ENCODE measurements at places on chromosomes 2 and 18.

- peak; percentile 53 for DNase-seq
Observed at GRCh38 chr2:201406077-201406662, 45.1 kb downstream of the TRAK2 start.

DNA sequence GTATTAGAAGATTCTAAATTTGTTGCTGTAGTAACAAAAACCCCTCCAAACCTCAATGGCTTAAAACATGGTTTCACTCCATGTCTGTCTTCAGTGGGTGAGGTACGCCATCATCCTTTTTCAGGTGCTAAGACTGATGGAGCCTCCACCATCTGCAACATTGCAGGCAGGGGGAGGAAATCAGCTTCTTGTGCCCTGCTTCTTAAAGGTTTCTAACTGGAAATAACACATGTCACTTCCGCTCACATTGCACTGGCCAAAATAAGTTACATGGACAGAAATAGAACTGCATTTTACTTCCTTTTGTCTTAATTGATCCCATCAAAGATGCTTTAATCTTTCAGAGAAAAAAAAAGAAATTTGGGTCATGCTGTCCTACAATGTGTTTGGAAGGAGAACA lies 94.1 kb downstream of the GALNT3 start:
- DNase-seq: no peak

DNA sequence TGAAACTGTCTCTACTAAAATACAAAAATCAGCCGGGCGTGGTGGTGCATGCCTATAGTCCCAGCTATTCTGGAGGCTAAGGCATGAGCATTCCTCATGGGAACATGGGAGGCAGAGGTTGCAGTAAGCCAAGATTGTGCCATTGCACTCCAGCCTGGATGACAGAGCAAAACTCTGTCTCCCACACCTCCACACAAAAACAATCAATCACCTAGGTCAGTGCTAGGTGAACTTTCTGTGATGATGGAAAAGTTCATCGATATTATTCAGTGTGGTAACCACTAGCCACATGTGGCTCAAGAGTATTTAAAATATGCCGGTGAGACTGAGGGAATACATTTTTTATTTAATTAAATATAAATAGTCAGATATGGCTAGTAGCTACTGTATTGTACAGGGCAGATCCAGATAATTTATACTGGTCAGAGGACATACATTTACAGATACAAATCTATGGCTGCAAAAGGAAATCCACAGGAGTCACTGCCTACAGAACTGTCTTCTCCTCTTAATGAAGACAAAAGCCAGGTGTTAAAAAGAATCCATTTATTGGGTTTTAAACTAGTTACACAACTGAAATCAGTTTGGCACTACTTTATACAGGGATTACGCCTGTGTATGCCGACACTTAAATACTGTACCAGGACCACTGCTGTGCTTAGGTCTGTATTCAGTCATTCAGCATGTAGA lies 3.9 kb upstream of the GPR75 start:
- DNase-seq: no peak

GRCh38 chr2:3483227-3483985 lies 35.9 kb downstream of the ADI1 start:
- DNase-seq: peak; percentile 53

GRCh38 chr2:127153691-127154158 lies 46.8 kb upstream of the BIN1 start:
- no peak for DNase-seq

- no peak for DNase-seq
Observed at GRCh38 chr2:237583385-237584295, 6.9 kb downstream of the RAB17 start.

- DNase-seq: no peak
Observed at GRCh38 chr2:201730651-201731285, 32.3 kb upstream of the MPP4 start.

DNA sequence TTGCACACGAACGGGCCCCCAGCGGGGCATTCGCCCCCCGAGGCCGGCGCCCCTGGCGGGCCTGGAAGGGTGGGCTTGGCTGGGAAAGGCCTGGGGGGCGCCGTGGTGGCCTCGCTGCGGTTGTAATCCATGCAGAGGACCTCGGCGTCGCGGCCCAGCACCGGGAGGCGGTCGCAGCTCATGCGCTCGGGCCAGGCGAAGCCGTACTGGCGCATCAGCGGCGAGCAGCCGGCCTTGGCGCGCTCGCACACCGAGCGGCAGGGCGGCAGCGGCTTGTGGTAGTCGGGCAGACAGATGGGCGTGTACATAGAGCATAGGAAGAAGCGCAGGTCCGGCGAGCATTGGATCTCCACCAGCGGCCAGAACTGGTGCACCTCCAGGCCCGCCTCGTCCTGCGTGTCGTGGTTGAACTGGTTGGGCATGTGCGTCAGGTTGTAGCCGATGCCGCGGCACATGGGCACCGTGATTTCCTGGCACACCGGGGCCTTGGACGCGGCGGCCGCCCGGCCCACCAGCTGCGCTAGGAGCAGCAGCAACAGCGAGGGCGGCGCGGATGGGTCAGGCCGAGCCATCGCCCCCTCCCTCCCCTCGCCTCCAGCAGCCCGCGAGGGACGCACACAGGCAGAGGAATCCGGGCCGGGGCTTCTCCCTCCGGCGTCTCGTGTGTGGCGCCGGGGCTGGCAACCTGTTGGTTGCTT lies 1.4 kb downstream of the FZD5 start:
- no peak for DNase-seq

DNA sequence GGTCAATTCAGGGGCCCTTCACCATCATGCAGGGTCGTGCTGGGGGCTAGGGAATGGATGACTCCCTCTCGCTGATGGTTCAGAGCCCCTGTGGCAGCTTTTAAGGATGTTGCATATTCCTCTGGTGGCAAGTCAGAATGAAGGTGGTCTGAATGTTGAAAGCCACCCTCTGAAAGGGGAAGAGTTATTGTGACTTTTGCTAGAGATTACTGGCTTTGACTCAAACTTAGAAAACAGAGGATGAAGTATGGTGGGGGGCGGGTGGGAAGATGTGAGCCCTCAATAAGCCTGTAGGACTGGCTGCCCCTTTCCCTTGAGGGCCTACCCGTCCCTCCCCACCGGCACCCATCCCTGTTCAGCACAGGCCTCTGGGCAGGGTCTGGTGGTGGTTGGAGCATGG lies 23.2 kb downstream of the MC2R start:
- DNase-seq: no peak

- DNase-seq: no peak
Observed at GRCh38 chr2:105510761-105511528, 112.1 kb upstream of the FHL2 start.

DNA sequence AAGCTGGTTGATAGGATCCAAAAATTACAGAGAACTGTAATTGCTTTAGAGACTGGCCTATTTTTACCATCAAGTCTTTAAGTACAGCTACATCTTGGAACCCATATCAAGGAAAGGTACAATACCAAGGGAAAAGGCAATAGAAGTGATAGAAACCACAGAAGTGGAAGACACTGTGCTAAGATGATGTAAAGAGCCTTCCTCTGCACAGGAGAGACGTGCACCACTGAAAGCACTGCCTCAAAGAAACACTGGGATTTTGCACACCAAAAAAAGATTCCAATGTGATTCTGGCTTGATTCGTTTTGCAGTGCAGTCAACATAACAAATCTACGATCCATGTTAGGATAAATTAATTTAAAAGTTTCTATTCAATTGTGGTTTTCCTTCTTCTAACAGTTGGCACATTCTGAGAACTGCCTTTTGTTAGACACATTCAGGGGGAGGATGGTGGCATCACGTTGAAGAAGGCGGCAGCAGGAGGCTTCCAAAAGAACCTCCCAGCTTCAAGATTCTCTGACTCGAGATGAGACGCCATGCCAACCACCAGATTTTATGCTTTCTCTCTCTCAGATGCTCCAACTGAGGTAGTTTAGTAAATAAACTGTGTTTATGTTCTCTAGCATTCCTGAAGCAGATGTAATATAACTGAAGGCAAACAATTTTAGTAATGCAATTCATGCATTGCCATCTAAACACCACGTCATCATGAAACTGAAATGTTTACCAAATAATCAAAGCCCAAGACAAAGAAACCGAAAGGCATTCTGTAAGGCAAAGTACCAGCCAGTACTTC lies 102.9 kb downstream of the BCL2 start:
- peak; percentile 69 for DNase-seq

GRCh38 chr2:52456561-52457377 lies 1310.8 kb upstream of the CHAC2 start:
- no peak for DNase-seq

GRCh38 chr2:203025592-203025991 lies 10.9 kb downstream of the NBEAL1 start:
- no peak for DNase-seq

DNA sequence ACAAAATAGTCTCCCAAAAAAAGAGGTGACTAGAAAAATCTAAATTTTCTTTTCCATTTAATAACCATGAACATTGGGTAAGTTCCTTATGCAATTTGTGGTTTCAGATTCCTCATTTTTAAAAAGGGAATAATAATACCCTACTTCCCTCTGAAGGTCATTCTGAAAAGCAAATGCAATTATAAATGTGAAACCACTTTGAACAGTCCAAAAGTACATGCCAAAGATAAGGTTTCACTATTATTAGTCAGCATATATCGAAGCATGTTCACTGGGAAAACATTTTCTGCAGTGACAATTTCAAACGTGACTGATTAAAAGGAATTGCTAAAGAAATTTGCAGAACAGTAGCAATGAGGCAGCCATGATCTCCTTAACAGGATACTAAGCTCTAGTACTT lies 100.1 kb upstream of the RNF152 start:
- DNase-seq: no peak

- DNase-seq: peak; percentile 9
Observed at GRCh38 chr2:22355816-22356433, 1029.1 kb upstream of the KLHL29 start.

GRCh38 chr2:95275601-95276243 lies 1.5 kb downstream of the PROM2 start:
- no peak for DNase-seq

DNA sequence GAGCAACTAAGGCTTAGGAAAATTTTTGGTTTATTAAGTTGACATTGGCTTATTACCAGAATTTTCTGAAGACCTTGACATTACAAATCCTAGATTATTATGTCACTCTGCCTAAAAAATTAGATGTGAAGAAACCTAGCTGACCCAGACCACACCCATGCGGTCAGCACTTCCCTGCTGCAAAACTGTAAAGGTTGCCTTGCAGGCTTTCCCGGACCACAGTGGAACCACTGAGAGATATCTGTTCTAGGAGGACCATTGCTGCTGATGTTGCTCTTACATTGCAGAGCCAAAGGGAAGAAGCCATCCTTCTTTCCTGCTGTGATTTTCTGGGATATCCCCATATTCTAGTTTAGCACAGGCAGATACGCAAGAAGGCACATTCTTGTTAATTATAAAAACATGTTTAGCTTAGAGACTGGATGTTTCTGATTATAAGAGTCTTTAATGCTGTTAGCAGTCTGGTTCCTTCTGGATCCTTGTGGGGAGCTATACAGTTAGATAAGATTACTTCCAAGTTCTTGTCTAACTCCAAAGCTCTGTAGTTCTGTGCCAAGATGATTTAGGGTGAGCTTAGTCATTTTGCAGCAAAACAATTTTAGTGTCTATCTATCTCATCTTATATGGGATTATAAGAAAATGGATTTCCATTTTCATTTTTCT lies 70.2 kb downstream of the AOX1 start:
- DNase-seq: no peak

DNA sequence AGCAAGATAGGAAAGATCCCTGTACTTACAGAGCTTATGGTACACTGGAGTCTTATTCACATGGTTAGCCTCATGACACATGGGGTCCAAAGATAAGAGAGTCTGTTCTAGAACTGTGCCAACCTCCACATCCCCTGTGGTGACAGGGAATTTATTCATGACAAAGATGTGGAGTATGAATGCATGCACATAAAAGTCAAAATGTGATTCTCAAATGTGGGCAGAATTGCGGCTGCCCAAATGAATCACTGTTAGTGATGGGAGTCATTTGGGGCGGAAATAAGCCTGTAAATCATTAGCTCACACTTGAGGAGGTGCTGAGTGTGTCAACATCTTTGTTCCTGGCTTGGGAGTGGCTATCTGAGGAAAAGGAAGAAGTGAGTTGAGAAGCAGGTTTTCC lies 560.6 kb downstream of the SLC4A3 start:
- DNase-seq: no peak

GRCh38 chr2:5315041-5315440 lies 377.1 kb upstream of the SOX11 start:
- DNase-seq: no peak

- no peak for DNase-seq
Observed at GRCh38 chr18:3358310-3358709, 91.7 kb upstream of the TGIF1 start.

DNA sequence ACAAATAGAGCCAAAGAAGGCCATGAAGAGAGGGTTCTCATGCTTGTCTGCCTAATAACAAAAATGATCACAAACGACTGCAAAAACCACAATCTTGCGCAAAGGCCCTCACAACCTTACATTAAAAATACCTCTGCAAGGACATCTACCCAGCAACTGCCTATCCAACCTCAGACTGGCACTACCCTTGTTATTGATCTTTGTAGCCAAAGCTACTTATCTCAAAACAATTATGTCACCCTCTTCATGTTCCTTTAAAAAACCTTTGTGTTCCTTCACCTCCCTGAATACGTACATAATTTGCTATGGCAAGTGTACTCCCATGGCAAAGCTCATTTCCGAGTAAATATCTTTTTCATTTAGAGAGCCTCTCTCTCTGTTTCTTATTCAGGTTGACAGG lies 44.1 kb downstream of the TMEM163 start:
- DNase-seq: no peak

GRCh38 chr18:39348757-39349156 lies 1783.2 kb upstream of the CELF4 start:
- no peak for DNase-seq

- DNase-seq: peak; percentile 60
Observed at GRCh38 chr2:85728883-85729824, 24.6 kb upstream of the ATOH8 start.

DNA sequence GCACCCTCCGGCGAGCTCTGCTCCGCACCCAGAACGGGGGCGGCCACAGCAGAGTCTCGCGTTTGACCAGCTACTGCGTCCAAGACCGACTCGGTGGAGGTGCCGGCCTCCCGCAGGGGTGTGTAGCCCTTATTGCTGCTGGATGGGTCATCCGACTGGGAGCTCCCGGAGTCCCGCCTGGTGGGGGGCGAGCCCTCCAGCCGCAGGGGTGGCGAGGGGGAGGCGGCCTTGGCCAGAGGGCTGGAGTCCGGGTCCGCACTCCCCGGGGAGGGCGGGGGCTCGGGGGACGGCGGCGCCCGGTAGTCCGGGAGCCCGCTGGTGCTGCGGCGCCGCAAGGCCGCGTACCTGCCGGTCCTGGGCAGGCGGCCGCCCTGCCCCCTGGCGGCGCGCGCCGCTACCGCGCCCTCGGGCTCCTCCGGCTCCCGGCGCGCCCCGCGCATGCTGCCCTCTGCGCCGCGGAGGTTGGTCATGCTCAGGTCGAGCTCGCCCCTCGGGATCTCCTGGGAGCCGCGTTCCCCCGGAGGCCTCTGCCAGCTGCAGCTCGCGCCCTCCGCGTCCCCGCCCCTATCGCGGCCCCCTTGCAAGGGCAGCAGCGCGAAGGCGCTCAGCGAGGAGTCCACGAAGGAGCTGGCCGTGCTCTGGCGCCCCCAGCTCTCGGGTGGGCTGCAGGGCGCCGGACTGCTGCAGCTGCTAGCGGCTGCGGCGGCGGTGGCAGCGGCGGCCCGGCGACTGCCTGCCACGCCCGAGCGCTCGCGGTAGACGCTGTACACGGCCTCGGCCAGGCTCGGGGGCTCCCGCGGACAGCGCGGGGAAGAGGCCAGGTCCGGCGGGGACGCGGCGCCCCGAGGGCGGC lies 4.8 kb downstream of the TMEM200C start:
- no peak for DNase-seq

GRCh38 chr2:15941871-15942710 lies 1.7 kb downstream of the MYCN start:
- DNase-seq: no peak

GRCh38 chr18:27143580-27144287 lies 41.4 kb downstream of the CHST9 start:
- no peak for DNase-seq
